ENCODE measurements at places on chromosomes 5 and 9.
A peak's percentile ranks its signal among the peaks of the same experiment; 100 is the strongest.

GRCh38 chr9:128397831-128398230, 22.8 kb upstream of the CERCAM start:
- DNase-seq, result no peak

DNA sequence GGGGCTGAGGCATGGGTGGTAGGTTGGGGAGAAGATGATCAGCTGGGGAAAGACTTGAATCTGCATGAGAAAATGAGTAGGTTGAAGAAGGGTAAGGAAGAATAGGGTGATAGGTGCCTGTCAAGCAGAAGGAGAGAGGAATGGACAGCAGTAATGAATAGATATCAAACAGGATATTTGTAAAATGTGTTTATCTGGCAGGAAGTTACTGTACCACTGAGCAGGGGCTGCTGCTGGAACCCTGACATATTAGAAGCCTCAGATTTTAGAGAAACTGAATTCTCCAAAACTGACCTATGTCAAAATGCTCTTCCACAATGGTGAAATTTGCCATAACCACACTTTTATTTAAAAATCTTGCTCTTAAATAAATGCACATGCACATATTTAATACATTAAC, 41.0 kb downstream of the CCDC192 start:
- no peak for DNase-seq

GRCh38 chr9:103485138-103485537, 490.0 kb downstream of the CYLC2 start:
- no peak for DNase-seq

DNA sequence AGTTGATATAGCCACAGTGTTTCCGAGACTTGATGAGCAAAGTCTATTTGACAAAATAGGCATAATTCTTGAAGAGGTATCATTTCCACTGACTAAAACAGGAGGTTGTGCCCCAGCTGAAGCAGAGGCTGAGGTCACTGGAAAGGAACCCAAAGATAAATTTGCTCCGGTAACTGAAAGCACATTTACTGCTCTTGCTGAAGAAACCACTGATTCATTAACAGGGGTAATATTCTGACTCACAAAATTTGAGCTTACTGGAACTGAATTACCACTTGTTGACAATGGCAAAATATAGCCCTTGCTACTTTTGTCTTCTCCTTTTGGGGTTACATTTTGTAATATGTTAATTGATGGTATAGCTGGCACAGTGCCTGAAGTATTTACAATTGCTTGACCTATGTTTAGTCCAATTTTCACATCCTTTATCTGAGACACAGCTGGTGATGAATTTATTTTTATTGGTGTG, 30.2 kb downstream of the MLANA start:
- peak; percentile 24 for DNase-seq

DNA sequence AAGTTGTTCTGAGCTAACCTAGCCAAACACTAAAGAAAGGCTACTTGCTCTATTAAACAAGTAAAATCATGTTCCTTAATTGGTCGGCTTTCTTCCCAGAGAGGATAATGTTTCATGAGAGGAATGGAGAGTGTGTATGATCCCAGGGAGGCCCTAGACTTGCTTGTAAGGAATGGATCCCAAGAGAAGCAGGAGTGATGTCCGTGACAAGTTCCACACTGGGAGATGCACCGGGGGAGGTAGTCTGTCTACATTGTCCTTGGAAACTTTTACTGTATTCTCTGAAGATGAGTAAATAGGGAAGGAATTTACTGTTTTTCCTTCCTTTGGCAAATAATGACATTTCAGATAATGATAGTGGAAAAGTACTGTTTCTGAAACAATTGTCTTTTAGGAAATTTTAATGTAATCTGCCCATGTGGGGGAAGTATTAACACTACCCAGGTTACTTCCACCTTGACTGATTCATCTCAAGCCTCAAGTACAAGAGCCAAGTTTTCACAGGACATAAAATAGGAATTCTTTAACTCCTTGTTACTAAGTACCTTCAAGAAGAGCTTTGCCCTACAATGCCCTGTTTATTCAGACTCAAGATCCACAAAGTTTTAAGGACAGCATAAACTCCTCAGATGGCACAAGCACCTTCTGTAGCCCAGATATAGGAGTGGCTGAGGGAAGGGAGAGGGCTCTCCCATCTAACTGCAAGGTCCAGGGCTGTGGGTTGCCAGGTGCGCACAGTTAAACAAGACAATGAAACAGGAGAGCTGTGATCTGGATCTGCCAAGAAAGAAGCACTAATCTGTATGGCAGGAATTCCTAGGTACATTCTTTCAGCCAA, 152.1 kb downstream of the GNA14 start:
- peak; percentile 86 for DNase-seq

DNA sequence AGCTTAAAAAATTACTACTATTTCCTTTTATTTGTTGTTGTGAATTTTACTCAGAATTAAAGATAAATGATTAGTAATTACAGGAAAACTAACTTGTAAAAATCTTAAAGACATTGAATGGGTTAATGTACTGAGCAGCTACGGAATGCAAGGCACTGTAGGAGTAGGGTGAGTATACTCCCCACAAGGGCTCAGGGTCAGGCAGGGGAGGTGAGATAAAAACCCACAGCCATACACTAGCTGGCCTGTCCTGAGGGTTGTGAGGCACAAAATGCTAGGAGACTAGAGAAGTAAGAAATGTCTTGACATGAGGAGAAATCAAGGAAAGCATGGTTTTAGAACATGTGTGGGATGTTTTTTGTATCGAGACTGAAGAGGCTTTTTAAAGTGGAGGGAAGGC, 13.4 kb downstream of the ZBED3 start:
- DNase-seq, result no peak

DNA sequence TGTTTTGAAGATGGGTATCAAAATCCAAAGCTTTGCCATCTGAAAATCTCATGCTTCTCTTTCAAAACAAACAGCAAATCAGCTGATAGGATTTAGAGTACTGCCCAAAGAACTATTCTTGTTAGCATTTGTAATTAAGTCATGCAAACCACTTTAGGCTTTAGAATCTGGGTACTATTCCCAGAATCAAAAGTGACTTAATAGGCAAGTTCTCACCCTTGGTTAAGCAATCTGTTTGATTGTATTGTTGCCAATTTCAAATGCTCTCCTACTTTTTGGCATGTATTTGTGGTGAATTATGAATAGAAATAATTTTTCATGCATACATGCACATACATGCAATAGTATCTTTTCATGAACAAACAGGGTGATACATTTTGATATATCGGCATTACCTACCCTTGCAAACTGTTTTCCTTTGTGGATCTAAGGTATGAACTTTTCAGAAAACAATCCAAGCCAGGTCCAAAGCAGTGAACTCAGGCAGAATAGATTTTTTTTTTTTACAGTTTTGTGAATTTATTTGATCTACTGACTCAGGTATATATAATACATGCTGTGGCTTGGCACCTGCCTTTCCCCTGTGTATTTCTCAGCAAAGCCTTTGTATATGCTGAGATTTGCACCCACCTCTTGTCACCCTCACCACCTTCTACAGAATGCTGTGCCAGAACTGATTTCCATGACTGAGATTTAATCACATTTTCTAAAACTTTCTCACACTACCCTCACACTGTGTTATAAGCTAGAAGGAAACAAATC, 9.0 kb downstream of the IL33 start:
- DNase-seq, result no peak

DNA sequence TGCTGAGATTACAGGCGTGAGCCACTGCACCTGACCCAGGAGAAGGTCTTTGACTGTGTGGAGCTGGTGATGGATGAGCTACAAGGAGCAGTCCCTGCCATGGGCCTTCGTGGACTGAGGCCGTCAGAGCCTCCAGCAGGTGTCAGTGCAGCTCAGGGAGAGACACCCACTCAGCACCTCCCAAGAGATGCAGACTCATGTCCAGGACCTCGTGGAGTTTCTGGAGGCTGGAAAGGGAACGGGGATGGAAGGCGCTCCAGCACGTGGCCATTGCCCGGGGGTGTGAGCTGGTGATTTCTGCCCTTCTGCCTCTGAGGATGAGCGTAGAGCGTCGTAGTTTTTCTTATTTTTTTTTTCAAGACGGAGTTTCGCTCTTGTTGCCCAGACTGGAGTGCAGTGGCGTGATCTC, 9.5 kb downstream of the TOR4A start:
- no peak for DNase-seq

DNA sequence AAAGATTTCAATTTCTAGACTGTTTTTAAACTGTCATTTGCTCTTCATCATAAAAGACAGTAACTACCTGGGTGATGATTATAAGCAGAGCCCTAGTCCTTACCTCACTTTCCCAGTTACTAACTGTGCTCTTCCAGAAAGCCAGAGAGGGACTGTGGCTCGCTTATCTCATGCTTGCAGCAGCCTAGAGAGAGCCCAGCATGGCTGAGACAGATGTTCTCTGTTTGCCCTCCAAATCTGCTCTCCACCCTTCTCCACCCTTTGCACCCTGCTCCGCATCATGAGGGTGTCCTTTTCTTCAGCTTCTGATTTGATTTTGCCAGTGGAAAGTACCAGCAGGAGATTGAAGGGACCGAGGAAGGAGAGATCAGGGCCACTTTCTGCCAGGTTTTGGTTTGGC, 61.2 kb upstream of the SELENOP start:
- no peak for DNase-seq

DNA sequence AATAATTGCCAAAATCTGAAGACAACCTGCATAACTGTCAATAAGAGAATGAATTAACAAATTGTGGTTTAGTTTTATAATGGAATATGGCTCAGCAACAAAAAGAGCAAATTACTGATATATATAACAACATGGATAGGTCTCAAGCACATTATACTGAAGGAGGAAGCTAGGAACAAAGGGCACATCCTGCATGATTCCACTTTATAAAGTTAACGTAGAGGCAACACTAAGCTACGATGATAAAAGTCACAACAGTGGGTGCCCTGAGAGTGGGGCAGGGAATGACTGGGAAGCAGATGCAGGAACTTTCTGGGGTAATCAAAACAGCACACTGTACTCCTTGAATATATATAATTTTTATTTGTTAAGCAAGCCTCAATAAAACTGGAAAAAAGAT, 165.2 kb downstream of the RMI1 start:
- DNase-seq, result no peak

- DNase-seq, result no peak
These were observed 5.1 kb downstream of the TTC23L start for GRCh38 chr5:34844106-34844505.

DNA sequence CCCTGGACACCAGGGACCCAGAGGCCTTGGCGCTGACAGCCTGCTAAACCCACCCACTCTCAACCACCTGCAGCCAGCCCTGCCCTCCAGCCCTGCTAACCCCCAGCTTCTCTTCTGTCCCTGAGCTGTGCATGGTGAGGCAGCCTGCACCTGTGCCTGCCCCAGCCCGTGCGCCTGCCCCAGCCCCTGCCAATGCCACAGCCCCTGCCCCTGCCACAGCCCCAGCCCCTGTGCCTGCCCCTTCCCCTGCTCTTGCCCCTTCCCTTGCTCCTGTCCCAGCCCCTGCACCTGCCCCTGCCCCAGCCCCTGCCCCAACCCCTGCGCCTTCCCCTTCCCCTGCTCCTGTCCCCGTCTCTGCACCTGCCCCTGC, 43.3 kb upstream of the IRX4 start:
- no peak for DNase-seq

DNA sequence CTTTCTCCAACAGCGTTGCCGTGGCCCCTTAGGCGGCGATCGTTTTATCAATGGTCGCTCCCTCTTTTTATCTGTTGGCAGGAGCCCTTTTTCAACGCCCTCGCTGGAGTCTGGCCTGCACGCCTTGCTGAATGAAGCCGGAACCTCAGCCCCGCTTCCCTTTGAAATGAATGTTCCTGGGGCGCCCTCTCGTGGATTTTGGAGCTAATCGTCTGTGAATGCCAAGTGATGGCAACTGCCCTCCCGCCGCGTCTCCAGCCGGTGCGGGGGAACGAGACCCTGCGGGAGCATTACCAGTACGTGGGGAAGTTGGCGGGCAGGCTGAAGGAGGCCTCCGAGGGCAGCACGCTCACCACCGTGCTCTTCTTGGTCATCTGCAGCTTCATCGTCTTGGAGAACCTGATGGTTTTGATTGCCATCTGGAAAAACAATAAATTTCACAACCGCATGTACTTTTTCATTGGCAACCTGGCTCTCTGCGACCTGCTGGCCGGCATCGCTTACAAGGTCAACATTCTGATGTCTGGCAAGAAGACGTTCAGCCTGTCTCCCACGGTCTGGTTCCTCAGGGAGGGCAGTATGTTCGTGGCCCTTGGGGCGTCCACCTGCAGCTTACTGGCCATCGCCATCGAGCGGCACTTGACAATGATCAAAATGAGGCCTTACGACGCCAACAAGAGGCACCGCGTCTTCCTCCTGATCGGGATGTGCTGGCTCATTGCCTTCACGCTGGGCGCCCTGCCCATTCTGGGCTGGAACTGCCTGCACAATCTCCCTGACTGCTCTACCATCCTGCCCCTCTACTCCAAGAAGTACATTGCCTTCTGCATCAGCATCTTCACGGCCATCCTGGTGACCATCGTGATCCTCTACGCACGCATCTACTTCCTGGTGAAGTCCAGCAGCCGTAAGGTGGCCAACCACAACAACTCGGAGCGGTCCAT, 10.0 kb downstream of the S1PR3 start:
- DNase-seq, result peak; percentile 25

GRCh38 chr5:97102010-97102470, 40.4 kb downstream of the LIX1 start:
- no peak for DNase-seq

- no peak for DNase-seq
These were observed 57.4 kb upstream of the ASS1 start for GRCh38 chr9:130387398-130387797.

GRCh38 chr9:121529237-121529987, 29.8 kb upstream of the GGTA1 start:
- DNase-seq, result peak; percentile 93

DNA sequence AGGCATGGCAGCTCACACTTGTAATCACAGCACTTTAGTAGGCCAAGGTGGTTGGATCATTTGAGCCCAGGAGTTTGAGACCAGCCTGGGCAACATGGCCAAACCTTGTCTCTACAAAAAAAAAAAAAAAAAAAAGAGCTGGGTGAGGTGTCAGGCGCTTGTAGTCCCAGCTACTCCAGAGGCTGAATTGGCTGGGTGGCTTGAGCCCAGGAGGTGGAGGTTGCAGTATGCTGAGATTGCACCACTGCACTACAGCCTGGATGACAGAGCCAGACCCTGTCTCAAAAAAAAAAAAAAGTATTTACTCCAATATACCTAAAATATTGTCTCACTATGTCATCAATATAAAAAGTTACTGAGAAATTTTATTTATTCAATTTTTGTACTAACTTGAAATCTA, 2.8 kb downstream of the SCAI start:
- DNase-seq, result no peak

GRCh38 chr9:128282500-128282899, 6.4 kb downstream of the SWI5 start:
- DNase-seq, result no peak

DNA sequence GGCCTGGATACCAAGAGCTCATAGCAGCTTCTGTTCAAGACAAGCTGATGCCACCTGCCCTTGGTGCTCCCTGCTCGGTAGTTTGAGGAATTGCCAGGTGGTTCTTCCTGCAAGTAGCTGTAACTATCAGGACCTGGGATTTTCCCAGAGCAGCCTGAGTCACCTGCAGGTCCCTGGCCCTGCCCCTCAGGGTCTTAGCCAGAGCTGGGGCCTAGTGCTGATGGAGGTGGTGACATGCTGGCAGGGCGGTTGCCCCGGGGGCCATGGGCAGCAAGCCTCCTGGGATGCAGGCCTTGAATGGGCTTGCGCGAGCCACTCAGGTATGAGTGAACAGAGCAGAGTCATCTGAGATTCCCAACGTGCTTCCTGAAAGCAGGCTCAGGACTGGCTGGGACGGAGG, 262.3 kb downstream of the HSPA4 start:
- no peak for DNase-seq

GRCh38 chr5:173963867-173964441, 25.0 kb upstream of the C5orf47 start:
- no peak for DNase-seq

All from GM04503 (cell line).